HEK293T (cell line): ENCODE measurements at places on chromosomes 5 and 9.

DNA sequence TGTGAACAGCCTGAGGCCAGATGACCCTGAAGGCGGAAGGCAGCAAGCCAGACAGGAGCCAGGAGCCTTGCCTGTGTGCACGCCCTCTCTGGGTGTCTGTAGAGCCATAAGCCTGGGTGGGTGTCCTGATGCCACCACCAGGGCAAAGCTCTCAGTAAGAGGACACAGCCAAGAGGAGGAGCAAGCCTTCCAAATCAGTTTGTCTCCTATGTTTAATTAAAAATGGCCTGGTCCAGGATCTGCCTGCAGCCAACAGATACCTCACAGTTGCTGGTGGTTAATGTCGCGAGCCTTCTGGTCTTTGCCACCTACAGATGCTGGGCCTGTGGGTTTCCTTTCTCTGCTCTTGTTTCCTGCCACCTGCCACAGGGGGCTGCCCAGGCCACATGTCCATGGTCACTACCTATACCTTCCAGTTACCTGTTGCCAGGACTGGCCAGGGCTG is 56.9 kb downstream of the SYK start:
- DNase-seq = no peak

GRCh38 chr5:168059131-168059530 is 232.3 kb upstream of the WWC1 start:
- DNase-seq = no peak

DNA sequence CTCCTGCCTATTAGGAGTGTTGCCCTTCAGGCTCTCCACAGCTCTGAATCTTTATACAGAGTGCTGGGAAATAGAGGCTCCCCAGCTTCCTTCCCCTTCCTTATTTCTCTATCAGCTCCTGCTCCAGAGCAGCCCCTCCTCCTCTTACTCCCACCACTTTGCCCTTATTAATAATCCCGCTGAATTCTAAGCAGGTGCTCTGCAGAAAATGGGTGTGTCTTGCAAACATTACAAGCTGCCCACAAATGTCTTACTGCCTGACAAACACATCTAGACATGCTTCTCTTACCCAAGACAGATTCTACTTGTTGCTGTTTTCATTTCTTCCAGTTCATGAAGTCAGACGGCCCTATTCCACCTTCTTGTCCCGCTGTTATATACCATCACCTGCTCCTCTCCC is 6.4 kb downstream of the PHF24 start:
- no peak for DNase-seq

DNA sequence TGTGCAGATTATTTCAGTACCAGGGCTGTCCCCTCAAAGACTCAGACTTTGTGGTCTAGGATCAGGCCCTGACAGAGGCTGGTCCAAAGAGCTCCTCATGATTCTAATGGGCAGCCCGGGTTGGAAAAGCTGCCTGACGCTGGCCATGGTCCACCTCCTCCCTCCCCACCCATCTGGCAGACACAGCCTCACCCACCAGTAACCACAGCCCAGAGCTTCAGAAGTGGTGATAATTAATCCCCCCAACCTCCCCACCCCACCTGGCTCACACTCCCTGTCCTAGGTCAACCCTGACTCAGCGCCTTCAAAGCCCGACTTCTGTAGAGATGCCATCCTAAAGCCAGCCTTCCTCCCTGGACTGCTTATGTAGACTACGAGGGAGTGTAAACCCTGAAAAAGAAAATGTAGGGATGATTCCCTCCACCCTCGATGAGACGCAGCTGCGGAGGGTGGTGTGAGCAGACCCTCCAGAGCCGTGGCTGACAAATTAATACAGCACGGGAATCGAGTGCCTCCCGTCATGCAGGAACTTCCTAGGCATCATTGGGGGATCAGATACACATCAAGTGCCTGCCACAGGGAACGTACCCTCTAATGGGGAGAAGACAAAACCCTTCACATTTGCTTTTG is 7.0 kb downstream of the UBE2QL1 start:
- DNase-seq = no peak

DNA sequence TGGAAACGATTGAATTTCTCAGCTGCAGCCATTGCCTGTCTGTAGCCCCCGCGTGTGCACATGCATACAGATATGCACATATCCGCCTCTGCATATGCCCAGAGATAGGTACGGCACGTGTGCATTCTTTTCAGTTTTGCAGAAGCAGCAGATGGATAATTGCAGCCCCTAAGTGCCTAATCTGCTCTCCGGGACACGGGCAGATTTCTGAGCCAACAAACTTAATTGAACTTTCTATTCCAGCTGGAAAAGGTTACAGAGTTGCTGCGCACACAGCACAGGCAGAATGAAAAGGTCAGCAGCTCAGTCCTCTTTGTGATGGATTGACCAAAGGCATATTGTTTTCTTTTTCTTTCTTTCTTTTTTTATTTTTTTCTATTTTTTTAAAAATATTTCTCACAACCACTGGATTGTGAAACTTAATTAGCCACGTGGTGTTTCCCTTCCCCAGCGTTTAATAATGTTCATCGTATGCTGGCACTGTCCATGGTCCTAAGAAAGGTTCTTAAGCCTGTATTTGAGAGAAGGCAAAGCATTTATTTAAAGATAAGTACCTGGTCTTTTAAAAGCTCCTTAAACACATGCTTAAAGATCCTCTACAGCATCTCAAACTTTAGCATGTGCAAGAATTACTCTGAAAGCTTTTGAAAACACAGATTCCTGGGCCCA is 270.2 kb upstream of the BRINP1 start:
- no peak for DNase-seq

DNA sequence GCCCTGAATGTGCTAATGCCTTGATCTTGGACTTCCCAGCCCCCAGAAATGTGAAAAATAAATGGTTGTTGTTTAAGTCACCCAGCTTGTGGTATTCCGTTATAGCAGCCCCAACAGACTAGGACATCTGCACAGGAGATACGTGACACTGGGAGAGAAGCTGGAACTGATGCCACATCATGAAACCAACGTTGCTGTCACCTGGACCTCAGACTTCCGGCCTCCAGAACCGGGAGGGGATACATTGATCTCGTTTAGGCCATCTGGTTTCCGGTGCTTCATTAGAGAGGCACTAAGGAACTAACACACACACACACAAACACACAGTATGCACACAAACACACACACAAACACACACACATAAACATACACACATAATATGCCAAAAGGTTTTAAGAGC is 75.0 kb upstream of the ICE1 start:
- no peak for DNase-seq

GRCh38 chr5:20286512-20286911 is 298.5 kb upstream of the CDH18 start:
- DNase-seq = no peak
